HepG2 (cell line): ENCODE measurements at places on chromosomes 6 and 20. TPM values are rescaled to one million over a fixed set of nuclear protein-coding genes. Genes with fewer than 3 reads are reported as not detected.

Gene SAMD10
- 5.1 and 6.1 TPM in 2 replicates for total RNA-seq

Gene FHL5
- total RNA-seq = not detected in 2 replicates

- DNase-seq = no peak
These were observed 87.2 kb downstream of the UBE3D start for GRCh38 chr6:82978362-82978945.

- DNase-seq = no peak
These were observed 326.6 kb downstream of the ZFAND3 start for GRCh38 chr6:38146021-38146733.

Gene PGC
- total RNA-seq = 225 and 502 TPM in 2 replicates

Gene C20orf173
- total RNA-seq = not detected in 2 replicates

DNA sequence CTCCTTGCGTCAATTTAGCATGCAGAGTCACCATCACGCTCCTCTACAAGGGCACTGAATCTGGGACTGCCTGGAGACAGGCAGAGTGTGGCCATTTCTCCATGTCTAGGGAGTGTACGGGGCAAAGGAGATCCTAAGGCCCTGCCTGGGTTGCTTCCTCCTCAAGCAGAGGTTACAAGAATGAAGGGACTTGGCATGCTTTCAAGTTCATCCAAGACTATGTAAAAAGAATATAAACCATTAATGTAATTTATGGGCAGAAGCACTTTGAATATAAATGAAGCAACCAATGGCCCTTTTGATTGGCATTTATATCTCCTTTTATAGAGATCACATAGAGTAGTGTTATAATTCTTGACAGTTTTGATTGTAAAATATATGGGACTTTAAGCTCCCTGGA lies 137.5 kb downstream of the BTBD3 start:
- DNase-seq = no peak

DNA sequence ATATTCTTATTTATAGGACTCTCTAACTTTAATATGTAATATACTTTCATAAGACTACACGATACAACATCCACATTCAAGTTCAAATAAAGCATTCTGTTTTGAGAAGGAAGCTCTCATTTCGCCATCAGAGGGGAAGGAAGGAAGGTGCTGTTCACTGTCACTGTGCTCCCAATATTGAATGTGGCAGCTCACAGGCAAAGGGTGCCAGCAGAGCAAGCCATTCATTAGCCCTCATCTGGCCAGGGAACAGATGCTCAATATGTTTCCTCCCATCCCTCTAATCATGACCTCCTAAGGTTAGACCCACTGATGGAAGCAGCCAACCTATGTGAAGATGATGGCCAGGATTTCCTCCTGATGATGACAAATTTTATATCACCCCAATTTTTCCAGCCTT lies 154.4 kb downstream of the DST start:
- no peak for DNase-seq

Gene GSTA3
- not detected in 2 replicates for total RNA-seq

DNA sequence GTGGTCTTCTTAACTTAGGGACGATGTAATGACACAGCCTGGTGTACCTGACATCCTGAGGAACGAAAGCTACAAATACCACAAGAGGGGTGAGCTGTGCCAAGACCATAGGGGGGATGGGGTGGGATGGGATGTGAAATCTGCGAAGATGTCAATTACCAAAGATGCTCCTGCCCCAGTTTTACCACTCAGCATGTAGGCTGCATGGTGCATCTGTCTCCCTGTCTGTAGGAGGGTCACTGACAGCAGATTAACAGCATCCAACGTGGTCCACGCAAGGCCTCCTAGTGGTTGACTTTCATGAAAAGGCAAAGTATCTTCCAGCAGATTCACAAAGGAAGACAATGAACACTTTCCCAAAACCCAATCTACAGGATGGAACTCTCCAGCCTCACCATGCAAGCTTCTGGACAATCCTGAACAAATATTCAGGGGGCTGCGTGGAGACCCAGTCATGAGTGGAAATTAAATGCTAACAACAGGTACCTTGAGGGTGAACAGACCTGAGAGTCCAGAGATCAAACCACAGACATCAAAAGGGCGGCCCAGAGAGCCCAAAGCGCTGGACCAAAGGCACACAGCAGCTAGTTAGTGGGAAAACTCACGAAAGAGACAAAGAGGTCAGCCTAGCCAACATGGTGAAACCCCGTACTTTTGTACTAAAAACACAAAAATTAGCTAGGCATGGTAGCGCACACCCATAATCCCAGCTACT lies 44.4 kb downstream of the ZMYND8 start:
- DNase-seq = no peak

Gene ALDH8A1
- 3.4 and 3.6 TPM in 2 replicates for total RNA-seq

Gene NCOA3
- 56.8 and 76.2 TPM in 2 replicates for total RNA-seq

GRCh38 chr20:49268600-49269365 lies 9.1 kb downstream of the ZNFX1 start:
- no peak for DNase-seq

DNA sequence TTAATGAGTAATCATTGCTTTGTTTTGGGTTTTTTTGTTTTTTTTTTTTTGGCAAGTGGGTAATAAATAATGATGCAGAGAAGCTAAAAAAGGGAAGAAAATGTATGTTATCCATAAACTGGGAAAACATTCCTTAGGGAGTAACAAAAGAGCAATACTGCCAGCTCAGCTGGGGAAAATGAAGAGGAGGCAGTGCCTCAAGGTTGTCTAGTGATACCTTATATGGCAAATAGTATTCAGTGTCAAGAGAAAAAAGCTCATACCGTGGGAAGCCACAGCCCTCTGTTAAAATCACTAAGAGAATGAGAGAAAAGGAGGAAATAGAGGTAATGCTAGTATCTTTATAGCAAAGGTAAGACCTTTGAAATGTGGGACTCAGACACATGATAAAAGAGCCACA lies 47.1 kb upstream of the SMLR1 start:
- no peak for DNase-seq

- DNase-seq = no peak
These were observed 74.7 kb upstream of the RUNX2 start for GRCh38 chr6:45253453-45253852.

- no peak for DNase-seq
These were observed 20.8 kb upstream of the BMP7 start for GRCh38 chr20:57287007-57287880.
